ENCODE measurements at places on chromosomes 3 and 15. TPM values are rescaled to one million over a fixed set of nuclear protein-coding genes. Genes with fewer than 3 reads are reported as not detected.

The CHRD gene
- not detected for total RNA-seq

The IGSF11 gene
- 4.3 TPM for total RNA-seq

The PPP1R14D gene
- 0.33 TPM for total RNA-seq

The OSTN gene
- total RNA-seq = not detected

The C3orf22 gene
- not detected for total RNA-seq

The FBLN2 gene
- 2.1 TPM for total RNA-seq

The AGTR1 gene
- 0.72 TPM for total RNA-seq

The LRRC31 gene
- total RNA-seq = not detected

The TMCO5A gene
- total RNA-seq = not detected

The GOLGA6A gene
- 0.07 TPM for total RNA-seq

The IGDCC3 gene
- total RNA-seq = 0.12 TPM

The SLC28A2 gene
- total RNA-seq = not detected

The HESX1 gene
- 0.72 TPM for total RNA-seq

The TRANK1 gene
- 1.7 TPM for total RNA-seq

The LRRC3B gene
- total RNA-seq = not detected

The OR5H2 gene
- not detected for total RNA-seq

All from A549 treated with Mapracorat at 1 μM for 4 hours (cell line).